ENCODE measurements at places on chromosomes 12 and 14.

GRCh38 chr12:22042976-22043669 is 2.9 kb upstream of the CMAS start:
- no peak for DNase-seq

- DNase-seq, result no peak
Observed at GRCh38 chr14:101502761-101503392, 58.4 kb upstream of the DIO3 start.

DNA sequence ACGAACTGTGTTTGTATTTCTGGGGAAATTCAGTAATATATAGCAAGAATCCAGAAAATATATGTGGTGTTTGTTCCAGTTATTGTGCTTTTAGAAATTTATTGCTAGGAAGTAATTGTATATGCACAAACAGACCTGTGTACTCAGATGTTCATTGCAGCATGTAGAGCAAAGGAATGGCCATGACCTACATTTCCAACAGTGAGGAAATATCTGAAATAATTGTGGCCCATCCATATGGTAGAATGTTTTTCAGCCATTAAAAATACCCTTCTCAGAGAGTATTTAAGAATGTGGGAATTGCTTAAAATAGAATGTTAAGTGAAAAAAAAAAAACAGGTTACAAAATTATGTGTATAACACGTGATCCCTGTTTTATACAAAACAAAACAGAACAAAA is 77.3 kb downstream of the TMX1 start:
- DNase-seq, result no peak

- DNase-seq, result no peak
Observed at GRCh38 chr14:61358554-61359226, 37.3 kb downstream of the PRKCH start.

DNA sequence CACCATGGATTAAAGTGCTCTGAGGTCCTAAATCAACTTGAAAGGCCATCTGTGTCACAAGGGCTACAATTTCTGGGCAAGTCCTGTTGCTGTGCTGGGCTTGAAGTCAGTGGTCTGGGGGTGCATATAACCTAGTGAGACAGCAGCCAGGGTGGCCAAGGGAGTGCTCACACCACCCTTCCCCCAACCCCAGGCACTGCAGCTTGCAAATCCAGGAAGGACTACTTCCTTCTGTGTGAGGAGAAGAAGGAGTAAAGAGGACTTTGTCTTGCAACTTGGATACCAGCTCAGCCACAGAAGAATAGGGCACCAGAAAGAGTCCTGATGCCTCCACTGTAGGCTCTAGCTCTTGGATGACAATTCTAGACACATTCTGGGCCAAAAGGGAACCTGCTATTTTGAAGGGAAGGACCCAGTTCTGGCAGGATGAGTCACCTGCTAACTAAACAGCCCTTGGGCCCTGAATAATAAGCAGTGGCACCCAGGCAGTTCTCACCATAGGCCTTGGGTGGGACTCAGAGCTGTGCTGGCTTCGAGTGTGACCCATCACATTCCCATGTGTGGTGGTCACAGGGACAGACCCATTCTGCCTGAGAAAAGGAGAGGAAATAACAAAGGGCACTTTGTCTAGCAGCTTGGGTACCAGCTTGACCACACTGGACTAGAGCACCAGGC is 32.6 kb upstream of the DHRS7 start:
- no peak for DNase-seq

- DNase-seq, result no peak
Observed at GRCh38 chr14:24948261-24948847, 101.6 kb downstream of the STXBP6 start.

- no peak for DNase-seq
Observed at GRCh38 chr12:57603815-57604453, 690 bp upstream of the DTX3 start.

DNA sequence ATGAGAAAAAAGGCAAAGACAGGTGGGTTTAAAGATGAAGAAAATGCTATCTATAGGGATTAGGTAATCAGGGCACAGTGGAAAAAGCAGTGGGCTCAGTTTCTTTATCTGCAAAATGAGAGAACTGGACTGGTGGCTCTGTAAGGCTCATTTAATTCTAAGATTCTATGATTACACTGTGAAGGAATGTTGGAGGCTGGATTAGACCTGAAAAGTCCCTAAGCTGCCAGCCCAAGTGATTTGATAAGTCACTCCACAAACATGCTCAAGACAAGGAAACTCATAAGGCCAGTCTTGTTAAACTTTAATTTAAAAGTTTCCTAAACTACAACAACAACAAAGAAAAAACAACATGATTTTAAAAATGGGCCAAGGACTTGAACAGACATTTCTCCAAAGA is 75.1 kb downstream of the DCAF5 start:
- DNase-seq, result no peak

GRCh38 chr12:76698316-76698715 is 65.6 kb upstream of the ZDHHC17 start:
- DNase-seq, result no peak

GRCh38 chr12:89717759-89718523 is 9.3 kb upstream of the ATP2B1 start:
- DNase-seq, result no peak

All from hematopoietic multipotent progenitor cell treated with erythropoietin and hydrocortisone succinate and interleukin-3 and kit ligand, for 17 days (in vitro differentiated cells).